ENCODE measurements at places on chromosomes 12 and 14.
A peak's percentile ranks its signal among the peaks of the same experiment; 100 is the strongest.

GRCh38 chr14:49879646-49880204 is 13.2 kb upstream of the ARF6 start:
- peak; percentile 62 for DNase-seq

- peak; percentile 58 for DNase-seq
Measured at GRCh38 chr12:10027721-10028120, 2.8 kb upstream of the CLEC9A start.

DNA sequence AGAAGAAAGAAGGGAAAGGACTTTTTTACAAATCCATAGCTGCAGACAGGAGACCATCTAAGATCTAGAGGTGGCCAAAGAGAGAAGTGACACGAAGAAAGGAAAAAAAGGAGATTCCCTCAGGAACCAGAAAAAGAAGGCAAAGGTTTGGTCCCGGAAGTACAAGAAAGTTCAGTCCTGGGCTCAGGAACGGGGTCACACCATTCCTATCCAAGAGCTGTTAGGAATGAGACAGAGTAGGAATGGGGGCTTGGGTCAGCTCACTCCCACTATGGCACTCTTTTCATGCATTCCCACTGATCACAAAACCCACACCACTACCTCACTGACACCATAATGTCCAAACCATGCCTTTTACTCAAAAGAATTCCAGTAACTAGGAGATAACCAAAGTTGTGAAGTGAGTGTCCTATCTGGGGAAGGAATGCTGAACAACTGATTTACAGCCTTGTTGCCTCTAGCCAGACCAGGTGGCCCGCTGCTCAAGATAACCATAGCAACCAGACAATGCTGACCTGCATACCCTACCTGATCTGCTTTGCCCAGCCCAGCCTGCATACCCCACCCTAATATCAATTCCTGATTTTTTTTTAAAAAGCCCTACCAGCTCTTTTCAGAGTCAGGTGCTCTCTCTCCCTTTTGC is 8.4 kb downstream of the PPP2R3C start:
- no peak for DNase-seq

- DNase-seq: peak; percentile 64
Measured at GRCh38 chr14:54881761-54882401, 20.7 kb downstream of the GCH1 start.

GRCh38 chr14:96938946-96939345 is 141.8 kb downstream of the VRK1 start:
- no peak for DNase-seq

GRCh38 chr14:24790196-24790595 is 156.2 kb upstream of the GZMB start:
- no peak for DNase-seq

GRCh38 chr14:30533126-30533525 is 25.8 kb upstream of the G2E3 start:
- no peak for DNase-seq

- DNase-seq: peak; percentile 92
Measured at GRCh38 chr12:30719060-30719459, 23.4 kb upstream of the IPO8 start.

DNA sequence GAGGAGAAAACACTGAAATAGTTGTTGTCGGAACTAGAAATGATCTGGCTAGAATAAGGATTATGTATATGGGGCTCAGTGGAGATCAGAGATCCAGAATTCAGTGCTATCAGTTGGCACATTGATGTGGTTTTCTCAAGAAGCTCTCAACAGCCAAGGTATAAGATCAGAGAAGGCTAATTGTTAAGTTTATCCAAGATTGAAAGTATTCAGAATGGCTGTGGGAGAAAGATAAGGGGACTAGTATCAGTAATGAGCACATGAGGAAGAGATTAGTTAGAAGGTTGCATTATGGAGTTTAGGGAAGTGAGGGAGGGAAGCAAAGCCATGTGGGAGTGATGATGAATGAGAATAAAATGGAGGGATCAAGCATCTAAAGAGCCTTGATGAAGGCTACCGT is 128.1 kb upstream of the MIS18BP1 start:
- DNase-seq: no peak

DNA sequence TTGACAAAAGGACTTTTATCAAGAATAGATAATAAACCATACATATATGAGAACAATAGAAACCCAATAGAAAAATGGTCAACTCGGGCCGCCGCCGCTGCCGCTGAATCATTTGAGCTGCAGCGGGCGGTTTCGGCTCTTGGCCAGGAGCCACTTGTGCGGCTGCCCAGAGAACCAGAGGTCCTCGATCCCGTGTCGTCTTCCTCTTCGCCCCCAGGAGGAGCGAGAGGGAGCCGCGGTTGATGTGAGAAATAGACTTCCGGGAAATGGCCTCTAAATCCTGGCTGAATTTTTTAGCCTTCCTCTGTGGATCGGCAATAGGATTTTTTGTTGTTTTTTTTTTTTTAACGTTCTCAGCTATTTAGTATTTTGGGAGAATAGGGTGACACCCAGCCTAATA is 44.8 kb downstream of the CPSF6 start:
- DNase-seq: peak; percentile 75

GRCh38 chr14:67060546-67060945 is 128.7 kb upstream of the GARIN2 start:
- no peak for DNase-seq

- DNase-seq: peak; percentile 81
Measured at GRCh38 chr12:93762059-93762719, 85.0 kb downstream of the CRADD start.

DNA sequence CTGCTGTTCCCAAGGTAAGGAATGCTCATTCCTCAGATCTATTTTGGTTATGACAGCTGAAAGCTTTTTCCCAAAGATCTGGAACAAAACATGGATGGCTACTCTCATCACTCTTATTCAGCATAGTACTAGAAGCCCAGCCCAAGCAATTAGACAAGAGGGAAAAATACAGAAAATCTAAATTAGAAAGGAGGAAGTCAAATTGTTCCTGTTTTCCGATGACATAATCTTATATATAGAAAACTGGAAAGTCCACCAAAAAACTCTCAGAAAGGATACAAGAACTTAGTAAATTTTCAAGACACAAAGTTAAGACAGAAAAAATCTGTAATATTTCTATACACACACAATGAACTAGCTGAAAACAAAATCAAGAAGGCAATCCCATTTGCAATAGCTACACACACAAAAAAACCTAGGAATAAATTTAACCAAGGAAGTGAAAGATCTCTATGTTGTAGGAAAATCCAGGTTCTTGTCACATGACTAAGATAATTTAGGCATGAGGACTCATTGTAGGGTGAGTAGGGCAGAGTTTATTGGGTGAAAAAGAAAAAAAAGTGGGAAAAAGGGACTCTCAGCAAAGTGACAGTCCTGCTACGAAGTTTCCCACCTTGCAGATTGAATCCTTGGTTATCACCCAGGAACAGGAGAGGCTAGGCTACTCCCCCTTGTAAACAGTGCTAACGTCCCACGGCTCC is 28.6 kb upstream of the KLRB1 start:
- DNase-seq: no peak

DNA sequence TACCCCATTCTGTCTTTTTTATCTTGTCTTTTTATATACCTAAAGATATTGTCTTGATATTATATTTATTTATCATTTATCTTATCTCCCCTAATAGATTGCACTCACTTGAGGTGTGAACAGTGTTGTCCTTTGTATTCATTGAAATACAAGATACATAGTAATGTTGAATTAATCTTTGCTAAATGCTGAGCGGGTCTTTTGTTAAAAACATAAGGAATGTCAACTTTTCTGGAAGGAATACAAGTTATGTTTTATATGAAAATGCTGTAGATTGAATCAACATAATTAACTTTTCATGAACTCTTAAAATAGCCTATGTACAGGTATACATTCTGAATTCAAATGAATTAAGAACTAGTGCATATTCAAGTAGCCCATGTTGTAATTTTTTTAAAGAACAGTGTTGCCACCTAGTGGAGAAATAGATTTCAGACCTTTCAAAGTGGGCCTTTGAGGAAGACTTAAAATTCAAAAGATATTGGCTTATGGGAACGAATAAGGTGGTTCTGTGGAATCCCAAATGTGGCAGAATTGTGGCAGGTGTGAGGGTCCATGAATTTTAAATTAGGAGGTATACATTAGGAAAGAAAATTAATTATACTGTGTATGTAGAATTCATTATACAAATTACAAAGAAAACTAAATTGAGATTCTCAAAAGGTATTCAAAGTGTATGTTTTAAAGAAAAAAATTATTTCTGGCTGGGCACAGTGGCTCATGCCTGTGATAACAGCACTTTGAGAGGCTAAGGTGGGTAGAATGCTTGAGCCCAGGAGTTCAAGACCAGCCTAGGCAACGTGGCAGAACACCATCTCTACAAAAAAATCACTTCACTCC is 19.1 kb downstream of the BBOF1 start:
- DNase-seq: peak; percentile 62

DNA sequence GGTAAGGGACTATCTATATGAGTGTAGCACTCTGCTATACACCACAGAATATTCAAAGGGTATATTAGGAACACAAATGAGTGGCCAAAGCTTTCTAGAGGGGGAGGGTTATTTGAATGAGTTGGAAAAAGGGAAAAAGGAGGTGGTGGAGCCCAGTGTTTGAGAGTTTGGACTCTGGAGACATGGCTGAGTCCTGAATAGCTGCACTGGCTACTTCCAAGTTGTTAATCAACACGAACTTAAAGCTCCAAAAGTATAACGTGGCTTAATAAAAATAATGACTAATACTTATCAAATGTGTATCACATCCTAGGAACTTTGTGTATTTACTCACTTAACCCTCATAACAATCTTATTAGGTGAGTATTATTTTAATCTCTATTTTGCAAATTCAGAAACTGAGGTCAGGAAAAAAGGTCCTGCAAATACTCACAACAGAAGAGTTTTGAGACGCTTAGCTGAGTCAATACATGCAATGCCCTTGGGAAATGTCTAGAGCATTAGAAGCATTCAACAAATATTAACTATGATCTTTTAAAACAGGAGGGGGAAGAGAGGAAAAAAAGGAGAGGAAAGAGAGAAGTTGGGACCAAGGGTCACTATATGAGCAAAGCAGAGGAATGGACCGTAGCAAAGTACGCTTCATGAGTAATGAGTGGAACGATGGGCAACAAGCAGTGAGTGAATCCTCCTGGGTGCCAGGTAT is 189.5 kb upstream of the HMGA2 start:
- peak; percentile 79 for DNase-seq

- DNase-seq: peak; percentile 23
Measured at GRCh38 chr14:94313991-94314655, 9.0 kb downstream of the SERPINA6 start.

- no peak for DNase-seq
Measured at GRCh38 chr12:15550793-15551192, 228.5 kb downstream of the PTPRO start.

DNA sequence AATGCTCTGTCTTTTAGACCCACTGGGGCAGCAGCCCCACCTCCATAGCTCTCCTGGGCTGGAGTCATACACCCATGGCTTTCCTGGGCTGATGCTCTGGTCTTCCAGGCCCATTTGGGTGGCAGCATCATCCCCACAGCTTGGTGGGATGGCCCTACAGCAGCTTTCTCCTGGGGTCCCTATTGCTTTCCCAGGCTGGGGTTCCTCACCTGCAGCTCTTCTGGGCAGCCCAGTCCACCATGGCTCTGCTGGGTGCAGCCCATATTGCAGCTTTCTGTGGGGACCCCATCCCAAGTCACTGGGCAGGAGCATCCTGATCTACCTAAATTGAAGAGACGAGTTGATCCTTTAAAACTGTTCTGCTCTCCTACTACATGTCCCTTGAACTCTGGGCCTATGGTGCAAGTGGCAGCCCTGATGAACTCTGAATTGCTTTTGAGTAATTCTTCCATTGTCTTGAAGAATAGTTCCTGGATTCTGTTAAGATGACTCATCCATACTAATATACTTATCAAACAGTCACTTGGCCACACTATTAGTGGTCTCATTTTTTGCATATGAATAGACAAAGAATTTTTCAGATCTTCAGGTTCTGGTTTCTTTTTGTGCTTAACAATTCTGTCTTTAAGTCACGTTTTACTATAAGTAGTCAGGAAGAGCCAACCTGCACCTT is 390.1 kb downstream of the DPF3 start:
- DNase-seq: peak; percentile 42

- DNase-seq: peak; percentile 7
Measured at GRCh38 chr14:63192085-63192484, 12.2 kb upstream of the RHOJ start.

- peak; percentile 60 for DNase-seq
Measured at GRCh38 chr12:132560614-132561426, 49.6 kb downstream of the LRCOL1 start.

DNA sequence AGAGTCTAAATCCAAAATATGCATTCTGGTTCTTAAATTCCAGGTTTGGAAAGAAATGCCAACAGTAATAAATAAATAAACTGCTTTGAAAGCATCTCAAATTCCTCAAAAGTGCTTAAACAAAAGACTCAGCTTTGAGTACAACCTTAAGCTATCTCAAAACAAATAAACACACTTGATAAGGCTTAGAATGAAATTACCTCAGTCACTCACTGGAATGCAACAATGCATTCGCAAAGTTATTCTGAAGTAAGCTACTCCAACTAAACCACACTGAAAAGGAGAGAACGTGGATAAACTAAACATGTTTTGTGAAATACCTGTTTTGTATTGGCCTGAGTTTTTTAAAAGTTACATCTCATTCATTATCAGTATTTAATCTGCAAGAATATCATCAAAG is 1.2 kb downstream of the SPTSSA start:
- DNase-seq: peak; percentile 43

GRCh38 chr14:54894995-54895394 is 7.6 kb downstream of the GCH1 start:
- DNase-seq: peak; percentile 54

GRCh38 chr12:68483592-68484383 is 126.9 kb upstream of the RAP1B start:
- DNase-seq: peak; percentile 58

DNA sequence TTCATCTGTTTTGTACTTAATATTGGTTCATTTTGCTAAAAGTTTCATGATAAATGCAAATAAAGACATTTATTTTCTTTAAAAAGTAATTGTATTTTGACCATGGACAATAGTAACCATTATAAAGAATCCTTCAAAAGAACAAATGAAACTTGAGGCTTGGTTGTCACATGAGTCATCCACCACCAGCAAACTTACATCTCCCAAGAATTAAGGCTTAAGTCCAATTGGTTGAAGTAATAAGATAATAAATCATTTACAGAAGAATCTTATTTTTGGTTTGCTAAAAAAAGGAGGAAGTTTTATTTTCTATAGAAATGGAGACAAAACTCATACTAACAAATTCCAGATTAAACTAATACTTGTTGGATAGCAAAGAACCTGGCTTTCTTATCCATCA is 84.8 kb upstream of the KITLG start:
- peak; percentile 61 for DNase-seq

DNA sequence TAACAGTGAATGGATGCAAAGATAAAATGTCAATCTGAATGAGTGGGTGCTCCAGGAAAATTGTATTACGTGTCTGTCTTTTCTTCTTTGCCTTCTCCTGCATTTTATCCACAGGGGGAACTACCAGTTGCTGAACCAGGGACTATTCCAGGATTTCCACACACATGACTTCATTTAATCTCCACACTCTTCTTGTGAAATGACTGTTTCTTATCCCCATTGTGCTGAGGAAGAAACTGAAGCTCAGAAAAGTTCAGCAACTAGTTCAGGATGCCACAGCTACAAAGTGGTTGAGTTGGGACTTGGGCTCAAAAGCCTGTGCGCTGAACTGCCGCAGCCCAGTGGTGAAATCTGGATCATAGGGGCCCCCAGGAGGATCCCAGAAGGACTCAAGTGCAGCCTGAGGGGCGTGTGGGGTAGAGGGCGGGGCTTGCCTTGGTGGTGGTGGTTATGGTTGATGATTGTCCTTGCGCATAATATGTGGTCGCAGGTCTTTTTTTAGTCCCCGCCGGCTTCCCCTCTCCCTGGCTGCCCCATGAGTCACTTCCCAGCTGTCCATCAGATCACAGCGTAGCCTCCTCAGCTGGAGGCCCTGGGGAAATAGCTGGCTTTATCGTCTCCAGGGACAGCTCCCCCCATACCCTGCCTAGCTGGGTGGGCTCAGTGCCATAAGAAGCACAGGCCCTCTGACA is 235.2 kb upstream of the CRY1 start:
- peak; percentile 44 for DNase-seq

Data from EH (cell line).